Esophagus muscularis mucosa (tissue), 4 donors: ENCODE measurements at places on chromosomes 3 and 15. TPM values are rescaled to one million over a fixed set of nuclear protein-coding genes. Genes with fewer than 3 reads are reported as not detected.

KBTBD13 gene
- not detected for total RNA-seq

SKOR1 gene
- 1.2 TPM for total RNA-seq

LINGO1 gene
- 0.83 TPM for total RNA-seq

C3orf49 gene
- total RNA-seq: not detected

DNA sequence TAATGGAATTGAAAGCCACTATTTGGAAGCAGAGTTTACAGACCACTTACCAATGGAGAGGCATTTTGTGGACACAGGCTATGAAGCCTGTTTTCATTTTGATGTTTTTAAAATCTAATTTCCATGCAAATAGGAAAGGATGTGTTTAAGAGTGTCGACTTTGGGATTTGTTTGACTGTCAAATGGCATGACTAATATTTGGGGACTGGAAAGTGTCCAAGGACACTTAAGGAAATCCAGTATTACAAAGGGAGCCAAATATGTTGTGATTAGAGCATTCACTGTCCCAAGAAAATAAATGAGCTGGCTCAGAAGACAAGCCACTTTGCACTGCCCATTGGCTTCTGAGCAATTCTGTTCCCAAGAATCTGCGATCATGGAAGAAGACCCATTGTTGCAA is 34.0 kb upstream of the SLC6A11 start:
- no peaks in the 10 kb centered on the region for H3K4me1 ChIP-seq
- no peaks in the 10 kb centered on the region for H3K27me3 ChIP-seq
- H3K4me3 ChIP-seq: no peak overlapping the region
- no peaks in the 10 kb centered on the region for H3K36me3 ChIP-seq

DNA sequence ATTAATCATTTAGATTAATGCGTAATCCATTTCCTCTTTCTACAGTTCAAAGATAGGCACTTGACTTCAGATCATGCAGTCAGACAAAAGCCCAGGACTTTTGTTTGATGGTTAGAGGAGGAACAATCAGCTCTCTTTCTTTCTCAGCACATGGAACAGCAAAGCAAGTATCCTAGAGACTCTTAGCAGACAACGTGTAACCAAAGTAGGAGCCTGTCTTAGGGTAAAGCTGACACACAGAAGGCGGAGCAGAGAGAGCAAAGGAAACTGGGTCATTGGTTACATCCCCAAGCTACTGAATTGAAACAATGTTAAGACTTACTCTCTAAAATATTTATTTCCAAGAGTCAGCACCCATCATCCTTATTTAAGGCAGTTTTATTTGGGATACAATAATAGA is 110.0 kb upstream of the HES1 start:
- no peak for DNase-seq
- no peaks in the 10 kb centered on the region for H3K4me1 ChIP-seq
- H3K4me3 ChIP-seq: no peak overlapping the region

DNA sequence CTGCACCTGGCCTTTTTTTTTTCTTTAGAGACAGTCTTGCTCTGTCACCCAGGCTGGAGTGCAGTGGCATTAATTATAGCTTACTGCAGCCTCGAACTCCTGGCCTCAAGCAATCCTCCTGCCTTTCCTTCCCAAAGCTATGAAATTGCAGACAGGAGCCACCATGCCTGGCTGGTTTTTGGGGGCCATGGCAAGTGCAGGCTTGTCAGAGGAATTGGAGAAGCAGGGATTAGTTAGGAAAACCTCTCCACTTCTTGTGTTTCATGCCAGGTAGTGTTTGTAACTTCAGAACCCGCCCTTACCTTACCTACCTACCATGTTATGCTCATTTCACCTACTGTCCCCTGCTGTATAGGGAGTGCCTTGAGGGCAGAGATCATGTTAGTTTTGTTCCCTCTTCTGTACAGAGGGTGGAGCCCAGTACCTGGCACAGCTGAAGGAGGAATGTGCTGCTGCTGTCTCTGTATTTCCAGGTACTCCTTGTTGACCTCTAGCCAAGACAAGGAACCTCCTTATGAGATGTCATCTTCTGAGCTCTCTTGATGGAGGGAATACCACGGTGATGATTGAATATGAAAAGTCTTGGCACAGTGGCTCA is 43.8 kb downstream of the TRAK1 start:
- no peak overlapping the region for H3K4me3 ChIP-seq
- no peaks in the 10 kb centered on the region for H3K36me3 ChIP-seq
- no peaks in the 10 kb centered on the region for H3K27me3 ChIP-seq
- DNase-seq: no peak

GRCh38 chr3:154304116-154304786 is 20.0 kb downstream of the DHX36 start:
- H3K27ac ChIP-seq: no peak overlapping the region
- no peaks in the 10 kb centered on the region for H3K4me1 ChIP-seq
- H3K27me3 ChIP-seq: no peaks in the 10 kb centered on the region
- peaks cover 78% of the 10 kb centered on the region for H3K36me3 ChIP-seq
- no peak for DNase-seq

DNA sequence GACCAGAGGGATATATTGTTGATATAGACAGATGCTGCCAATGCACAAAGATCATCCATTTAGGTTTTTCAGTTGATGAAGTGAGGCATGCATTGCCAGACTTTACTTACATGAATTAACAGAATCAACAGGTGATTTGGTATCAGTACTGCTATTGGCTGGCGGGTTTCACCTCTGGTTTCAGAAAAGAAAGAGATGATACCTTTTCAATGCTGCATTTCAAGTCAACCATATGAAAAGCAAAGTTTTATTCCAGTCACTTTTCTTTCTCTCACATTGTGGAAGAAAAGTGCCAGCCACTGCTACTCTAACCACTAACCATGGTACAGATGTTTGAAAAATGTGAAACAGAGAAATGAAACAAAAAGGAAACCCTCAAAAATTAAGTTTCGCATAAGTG is 289.1 kb downstream of the TIGIT start:
- H3K27ac ChIP-seq: no peak overlapping the region
- peaks cover 19% of the 10 kb centered on the region for H3K4me1 ChIP-seq
- no peaks in the 10 kb centered on the region for H3K36me3 ChIP-seq

- peaks cover 6% of the 10 kb centered on the region for H3K36me3 ChIP-seq
- no peak overlapping the region for H3K27ac ChIP-seq
- H3K27me3 ChIP-seq: no peaks in the 10 kb centered on the region
Observed at GRCh38 chr15:76840830-76841460, 64.2 kb downstream of the SCAPER start.

DNA sequence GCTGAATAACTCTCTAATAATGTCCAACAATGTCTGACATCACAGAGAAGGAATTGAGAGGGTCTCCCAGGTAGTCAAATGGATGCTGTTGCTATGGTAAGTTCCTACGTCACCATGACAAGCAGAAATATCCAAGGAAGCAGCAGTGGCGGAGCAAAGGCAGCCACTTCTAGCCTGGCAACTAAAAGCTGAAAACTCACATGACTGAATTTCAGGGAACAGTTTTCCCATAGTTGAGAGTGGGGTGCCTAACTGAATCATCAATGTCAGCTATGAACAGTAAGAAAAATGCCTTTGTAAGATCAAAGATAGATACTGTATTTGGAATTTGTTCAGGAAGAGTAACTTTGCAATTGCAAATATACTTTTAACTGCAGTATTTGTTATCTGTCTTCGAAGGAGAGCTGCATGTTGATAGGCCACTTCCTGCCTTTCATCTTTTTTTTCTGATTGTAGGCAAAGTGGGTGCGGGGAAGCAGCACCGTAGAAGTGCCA is 161.7 kb downstream of the BBX start:
- DNase-seq: no peak
- no peak overlapping the region for H3K27ac ChIP-seq
- H3K4me1 ChIP-seq: peaks cover 37% of the 10 kb centered on the region
- no peaks in the 10 kb centered on the region for H3K27me3 ChIP-seq
- H3K36me3 ChIP-seq: no peaks in the 10 kb centered on the region

DNA sequence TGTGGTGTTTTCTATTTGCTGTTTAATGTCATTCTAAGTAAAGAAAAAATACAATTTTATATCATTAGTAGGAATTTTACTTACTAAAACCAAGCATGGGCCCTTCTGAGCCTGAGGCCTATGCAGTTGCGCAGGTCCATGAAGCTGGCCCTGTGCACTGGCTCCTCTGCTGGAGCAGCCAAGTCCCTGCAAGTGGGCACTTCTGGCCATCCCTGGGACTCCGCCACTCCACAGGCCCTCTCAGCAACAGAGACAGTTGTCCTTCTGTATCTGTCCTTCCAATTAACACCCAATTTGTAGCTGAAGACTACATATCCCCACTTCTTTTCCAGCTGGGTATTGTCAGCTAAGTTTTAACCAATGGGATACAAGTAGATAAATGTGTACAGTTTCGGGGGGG is 49.9 kb upstream of the RYK start:
- H3K27ac ChIP-seq: no peak overlapping the region
- no peaks in the 10 kb centered on the region for H3K36me3 ChIP-seq
- H3K27me3 ChIP-seq: no peaks in the 10 kb centered on the region
- no peak overlapping the region for H3K4me3 ChIP-seq
- peaks cover 4% of the 10 kb centered on the region for H3K4me1 ChIP-seq
- no peak for DNase-seq

DNA sequence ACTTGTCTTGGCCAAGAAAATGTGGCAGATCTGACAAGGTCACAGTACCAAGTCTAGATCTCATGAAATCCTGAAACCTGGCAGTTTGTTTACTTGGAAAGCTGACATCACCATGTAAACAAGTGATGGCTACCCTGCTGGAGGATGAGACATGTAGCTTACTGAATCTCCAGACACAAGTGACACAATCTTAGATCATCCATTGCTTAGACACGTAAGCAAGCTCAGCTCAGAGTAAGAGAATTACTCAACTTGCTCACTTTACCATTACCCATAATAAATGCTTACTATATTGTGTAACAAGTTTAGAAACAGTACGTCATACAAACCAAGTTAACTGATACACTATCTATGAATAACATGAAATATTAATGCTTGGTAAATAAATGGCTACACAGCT is 263.8 kb downstream of the TBC1D5 start:
- H3K4me1 ChIP-seq: no peaks in the 10 kb centered on the region
- DNase-seq: no peak
- no peak overlapping the region for H3K4me3 ChIP-seq
- H3K27ac ChIP-seq: no peak overlapping the region

GRCh38 chr3:115986555-115987207 is 363.4 kb downstream of the GAP43 start:
- H3K27ac ChIP-seq: no peak overlapping the region
- no peaks in the 10 kb centered on the region for H3K27me3 ChIP-seq
- no peak overlapping the region for H3K4me3 ChIP-seq
- H3K36me3 ChIP-seq: no peaks in the 10 kb centered on the region
- DNase-seq: no peak

- no peak for DNase-seq
- H3K36me3 ChIP-seq: no peaks in the 10 kb centered on the region
- no peak overlapping the region for H3K27ac ChIP-seq
- no peaks in the 10 kb centered on the region for H3K27me3 ChIP-seq
- no peak overlapping the region for H3K4me3 ChIP-seq
Observed at GRCh38 chr3:131216330-131216729, 165.2 kb upstream of the NUDT16 start.

DNA sequence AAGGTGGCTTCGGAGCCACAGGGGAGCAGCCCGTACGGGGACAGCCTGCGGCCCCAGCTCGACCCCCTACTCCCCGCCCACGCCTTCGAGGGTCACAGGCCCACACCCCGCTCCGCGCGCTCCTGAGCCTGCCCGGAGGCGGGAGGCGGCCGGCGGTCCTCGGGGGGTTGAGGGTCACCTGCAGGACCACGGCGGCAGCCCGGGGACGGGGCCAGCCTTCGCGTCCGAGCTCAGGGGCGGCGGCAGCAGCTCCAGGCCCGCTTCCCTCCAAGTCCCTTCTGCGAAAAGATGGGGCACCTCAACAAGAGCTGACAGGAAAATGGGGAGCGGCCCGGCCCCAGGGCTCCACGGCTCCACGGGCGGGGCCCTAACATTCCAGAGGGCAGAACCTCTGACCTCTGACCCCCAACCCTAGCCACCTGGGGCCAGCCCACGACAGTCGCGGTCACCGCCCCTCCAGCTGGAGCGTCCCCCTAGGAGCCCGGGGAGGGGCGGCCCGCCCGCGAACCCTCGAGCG is 428 bp downstream of the LYSMD4 start:
- peaks cover 17% of the 10 kb centered on the region for H3K36me3 ChIP-seq
- no peaks in the 10 kb centered on the region for H3K27me3 ChIP-seq
- peak overlapping the region; percentile 91 for H3K27ac ChIP-seq
- DNase-seq: no peak
- H3K4me1 ChIP-seq: peaks cover 36% of the 10 kb centered on the region

- peaks cover 14% of the 10 kb centered on the region for H3K4me1 ChIP-seq
- no peak overlapping the region for H3K27ac ChIP-seq
- no peak overlapping the region for H3K4me3 ChIP-seq
- DNase-seq: no peak
- H3K36me3 ChIP-seq: no peaks in the 10 kb centered on the region
Observed at GRCh38 chr15:64311566-64311965, 44.4 kb downstream of the CSNK1G1 start.

- no peak overlapping the region for H3K4me3 ChIP-seq
- H3K4me1 ChIP-seq: peaks cover 17% of the 10 kb centered on the region
- DNase-seq: no peak
- no peak overlapping the region for H3K27ac ChIP-seq
- H3K36me3 ChIP-seq: no peaks in the 10 kb centered on the region
Observed at GRCh38 chr15:95559875-95560394, 770.6 kb upstream of the NR2F2 start.

DNA sequence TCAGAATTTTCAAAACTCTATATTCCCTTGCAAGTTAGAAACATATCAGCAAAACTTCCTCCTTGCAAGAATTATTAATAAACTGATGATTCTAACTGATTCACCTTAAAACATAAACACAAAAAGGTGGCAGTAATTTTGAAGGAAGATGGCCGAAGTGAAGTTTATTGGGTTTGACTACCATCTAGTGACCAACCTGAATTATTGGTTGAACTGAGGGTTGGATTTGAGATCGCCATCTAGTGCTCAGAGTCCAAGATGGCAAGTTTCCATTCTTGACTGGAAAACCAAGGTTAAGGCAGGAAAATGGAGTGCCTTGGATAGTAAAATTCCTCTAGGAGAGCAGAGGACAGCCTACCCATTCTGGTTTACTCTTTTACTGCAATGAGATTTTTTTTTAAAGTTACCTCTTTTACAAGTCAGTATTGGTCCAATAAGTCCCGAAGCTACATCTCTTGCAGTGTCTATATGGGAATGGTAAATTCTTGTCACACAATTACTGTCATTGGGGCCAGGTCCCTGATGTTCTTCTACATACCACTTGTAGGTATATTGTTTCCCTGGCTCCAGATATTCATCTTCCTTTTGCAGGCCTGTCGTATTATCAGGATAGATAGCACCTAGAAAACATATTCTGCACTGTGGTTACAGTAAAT is 51.6 kb upstream of the CP start:
- H3K27ac ChIP-seq: no peak overlapping the region
- H3K4me3 ChIP-seq: no peak overlapping the region
- H3K27me3 ChIP-seq: no peaks in the 10 kb centered on the region
- H3K36me3 ChIP-seq: no peaks in the 10 kb centered on the region
- no peak for DNase-seq

DNA sequence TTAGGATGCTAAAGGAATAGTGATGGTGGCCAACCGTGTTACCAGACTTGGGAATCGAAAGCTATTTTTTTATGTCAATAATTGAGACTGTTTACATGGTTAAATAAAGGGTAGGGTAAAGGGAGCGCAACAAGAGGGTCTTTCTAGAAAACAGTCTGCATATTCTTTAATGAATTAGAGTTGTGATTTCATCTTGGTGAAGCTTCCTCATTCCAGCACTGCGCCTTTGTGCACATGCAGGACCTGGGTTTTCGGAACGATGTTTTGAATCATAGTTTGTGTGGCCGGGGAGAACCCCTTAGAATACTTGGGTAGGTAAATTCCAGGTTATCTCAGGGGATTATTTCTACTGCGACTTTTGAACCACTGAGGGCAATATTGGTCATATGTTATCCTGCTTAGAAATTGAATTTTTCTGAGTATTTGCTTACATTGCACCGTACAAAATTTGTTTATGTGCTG is 1.3 kb downstream of the PIK3CA start:
- DNase-seq: no peak
- peaks cover 35% of the 10 kb centered on the region for H3K4me1 ChIP-seq
- H3K4me3 ChIP-seq: peak overlapping the region; percentile 96
- H3K27ac ChIP-seq: peak overlapping the region; percentile 91
